ENCODE measurements at places on chromosomes 7 and 10. TPM values are rescaled to one million over a fixed set of nuclear protein-coding genes. Genes with fewer than 3 reads are reported as not detected.

Gene EPHA1
- 15.7 TPM for total RNA-seq

Gene TUBB8
- total RNA-seq: not detected

Gene RHOBTB1
- 0.05 TPM for total RNA-seq

Gene CHAT
- not detected for total RNA-seq

Gene PTPN20
- not detected for total RNA-seq

Gene WDFY4
- 0.37 TPM for total RNA-seq

Gene VIPR2
- not detected for total RNA-seq

Gene IQUB
- not detected for total RNA-seq

Gene CYP3A5
- not detected for total RNA-seq

DNA sequence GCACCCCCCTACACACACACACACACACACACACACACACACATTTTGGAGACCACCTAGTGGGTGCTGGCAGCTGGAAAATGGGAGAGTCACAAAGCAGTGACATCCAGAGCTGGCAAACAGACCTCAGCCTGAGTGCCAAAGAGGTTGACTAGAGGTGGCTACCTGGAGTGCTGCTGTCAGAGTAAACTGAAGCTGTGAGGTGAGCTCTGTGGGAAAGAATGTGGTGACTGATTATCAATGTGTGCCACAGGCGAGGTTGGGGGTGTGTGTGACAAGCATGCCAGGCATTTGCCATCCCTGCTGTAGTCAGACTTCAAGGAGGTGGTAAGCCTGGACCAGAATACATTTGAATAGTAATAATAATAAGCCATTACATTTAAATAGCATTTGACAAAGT is 120.6 kb downstream of the SLIT1 start:
- no peak for DNase-seq

DNA sequence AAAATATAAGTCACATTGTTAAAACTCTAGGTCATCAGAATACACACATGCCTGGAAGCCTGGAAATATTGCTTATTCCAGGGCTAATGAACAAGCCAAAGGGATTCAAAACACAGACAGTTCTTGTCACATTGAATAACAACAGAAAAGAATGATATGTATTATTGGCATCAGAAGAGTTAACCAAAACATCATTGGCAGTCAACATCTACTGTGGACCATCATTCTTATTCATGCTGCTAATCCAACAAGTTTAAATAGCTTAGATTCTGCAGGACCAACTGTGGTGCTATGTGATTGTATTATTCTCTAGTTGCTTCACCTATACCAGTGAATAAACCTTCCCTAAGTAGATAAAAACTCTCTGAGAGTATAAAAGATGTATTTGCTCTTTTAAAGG is 198.3 kb downstream of the NEBL start:
- no peak for DNase-seq

GRCh38 chr10:118978316-118978997 is 51.1 kb upstream of the NANOS1 start:
- no peak for DNase-seq

DNA sequence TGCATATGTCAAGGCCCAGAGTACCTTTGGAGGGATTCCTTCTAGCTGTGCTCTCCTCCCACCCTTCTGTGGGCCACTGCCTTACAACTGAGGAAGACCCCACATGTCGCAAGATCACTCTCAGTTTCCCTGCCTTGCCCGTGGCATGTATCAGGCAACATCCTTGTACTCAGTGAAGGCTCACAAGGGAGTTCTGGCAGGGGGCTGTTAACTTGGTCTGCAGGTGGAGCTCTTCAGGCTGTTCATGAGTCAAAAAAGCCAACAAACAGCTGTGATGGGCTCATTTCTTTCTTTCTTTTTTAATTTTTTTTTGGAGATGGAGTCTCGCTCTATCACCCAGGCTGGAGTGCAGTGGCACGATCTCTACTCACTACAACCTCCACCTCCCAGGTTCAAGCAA is 513.0 kb upstream of the ANKRD30A start:
- DNase-seq: no peak

DNA sequence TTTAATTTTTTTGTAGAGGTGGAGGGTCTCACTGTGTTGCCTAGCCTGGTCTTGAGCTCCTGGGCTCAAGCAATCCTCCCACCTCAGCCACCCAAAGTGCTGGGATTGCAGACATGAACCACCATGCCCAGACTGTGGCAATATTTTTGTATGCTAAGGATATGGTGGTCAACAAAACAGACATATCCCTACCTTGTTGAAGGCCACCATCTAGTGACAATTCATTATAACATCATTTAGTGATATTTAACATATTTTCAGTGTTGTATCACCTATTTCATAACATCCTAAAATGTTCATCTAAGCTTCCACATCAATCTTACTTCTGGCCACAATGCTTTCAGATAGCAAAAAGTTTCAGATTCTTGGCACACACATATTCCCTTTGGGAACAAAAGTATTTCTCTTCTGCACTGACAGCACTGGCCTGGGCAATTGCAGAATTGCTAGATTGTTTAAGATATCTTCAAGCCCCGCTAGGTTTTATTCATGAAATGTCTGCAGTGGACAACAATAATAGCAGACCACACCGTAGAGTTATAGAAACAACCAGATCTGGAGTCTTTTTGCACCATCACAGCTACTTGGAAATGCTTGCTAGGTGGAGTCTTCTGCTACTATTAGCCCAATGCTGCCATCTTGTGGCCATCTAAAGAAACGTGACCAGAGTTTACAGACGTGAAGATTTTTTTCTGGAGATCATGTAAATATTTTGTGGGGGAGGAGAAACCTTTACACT is 58.4 kb downstream of the DNAJC12 start:
- peak; percentile 86 for DNase-seq

DNA sequence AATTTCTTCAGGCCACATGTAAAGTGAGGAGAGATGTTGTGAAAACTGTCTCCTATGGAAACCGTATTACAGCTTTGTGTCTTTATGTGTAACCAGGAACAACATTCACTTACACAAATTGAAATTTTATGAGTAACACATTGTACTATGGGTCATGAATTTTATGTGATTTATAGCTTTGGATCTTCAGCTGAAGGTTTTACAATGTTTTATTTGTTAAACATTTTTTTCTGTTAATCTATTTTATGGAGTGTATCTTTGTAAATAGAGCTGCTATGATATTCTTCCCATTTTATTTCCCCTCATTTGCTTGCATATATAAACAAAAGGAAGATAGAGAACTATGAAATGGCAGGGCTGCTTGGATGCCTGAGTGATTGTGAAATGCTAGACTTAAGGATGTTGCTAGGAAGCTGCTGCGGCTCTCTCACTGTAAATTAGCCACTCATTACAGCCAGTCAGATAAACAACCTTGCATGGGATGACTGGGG is 104.5 kb upstream of the PCLO start:
- no peak for DNase-seq

- peak; percentile 39 for DNase-seq
Observed at GRCh38 chr10:26737730-26738129, 40.2 kb downstream of the PDSS1 start.

DNA sequence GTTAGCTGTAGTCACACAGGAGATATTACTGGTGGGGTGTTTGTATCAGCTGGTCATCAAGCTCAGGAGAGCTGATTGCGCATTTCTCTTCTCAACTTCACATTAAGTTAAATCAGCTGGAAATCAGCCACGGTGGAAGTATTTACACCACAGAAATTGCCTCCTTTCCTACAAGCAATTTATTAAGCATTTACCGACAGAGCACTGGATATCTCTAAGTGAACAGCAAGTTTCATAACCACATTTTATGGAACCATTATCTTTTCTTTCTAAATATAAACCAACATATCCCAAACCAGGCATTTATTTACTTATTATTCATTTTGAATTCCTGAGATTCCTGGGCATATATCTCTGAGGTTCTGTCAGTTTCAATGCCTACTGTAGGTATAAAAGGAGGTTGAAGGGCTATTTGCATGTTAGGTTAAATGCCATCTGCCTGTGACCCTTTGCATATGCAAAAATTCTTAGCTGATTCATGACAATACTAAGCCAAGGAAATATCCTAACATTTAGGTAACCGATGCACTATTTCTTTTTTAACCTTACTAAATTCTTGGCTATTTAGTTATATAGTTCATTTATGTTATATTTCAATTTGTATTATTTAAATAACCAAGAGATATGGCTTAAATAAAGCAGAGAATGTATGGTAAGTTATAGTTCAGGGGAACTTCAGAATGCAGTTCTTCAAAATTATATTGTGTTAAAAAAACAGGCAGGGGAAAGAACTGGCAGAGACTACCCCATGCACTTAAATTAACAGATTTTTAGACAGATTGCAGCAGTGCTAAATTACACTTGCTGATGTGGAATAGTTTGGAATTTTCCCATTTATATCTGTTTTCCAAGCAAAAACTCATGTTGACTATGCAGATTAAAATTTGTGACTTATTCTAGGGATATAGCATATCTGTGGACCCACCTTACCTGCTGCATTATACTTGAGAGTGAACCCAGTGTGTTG is 56.8 kb downstream of the DYNC1I1 start:
- no peak for DNase-seq

DNA sequence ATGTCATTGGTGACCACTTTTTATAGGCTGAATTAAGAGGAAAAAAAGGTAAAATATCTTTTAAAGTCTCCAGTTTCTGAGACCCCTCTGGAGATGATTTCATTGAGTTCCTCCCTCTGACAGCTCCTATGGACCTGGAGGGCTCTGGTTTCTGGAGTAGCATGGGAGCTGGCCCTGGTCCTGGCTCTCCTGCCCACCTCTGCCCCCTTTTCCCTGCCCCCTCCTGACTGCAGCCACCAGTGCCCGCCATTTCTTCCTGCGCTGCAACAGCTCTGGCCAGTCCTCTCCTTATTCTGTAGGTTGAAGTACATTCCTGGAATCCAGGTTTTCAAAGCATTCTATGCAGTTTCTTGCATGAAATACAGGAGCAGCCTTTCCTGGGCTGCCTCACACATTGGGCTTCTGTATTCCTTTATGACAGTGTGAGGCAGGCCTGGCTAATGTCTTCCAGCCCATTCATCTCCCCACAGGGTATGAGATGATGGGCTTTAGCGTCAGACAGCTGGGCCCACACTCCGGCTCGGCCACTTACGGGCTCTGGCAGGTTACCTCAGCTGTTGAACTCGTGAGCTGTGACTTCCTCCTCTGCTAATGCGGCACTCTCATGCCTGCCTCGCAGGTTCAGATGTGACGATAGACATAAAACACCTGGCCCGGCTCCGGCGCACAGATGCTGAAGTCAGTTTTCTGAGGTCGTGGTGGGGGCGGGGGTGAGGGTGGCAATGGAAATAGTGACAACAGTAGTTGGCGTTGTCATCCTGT is 101.7 kb downstream of the MGMT start:
- no peak for DNase-seq

- DNase-seq: no peak
Observed at GRCh38 chr10:20767028-20767427, 130.1 kb downstream of the NEBL start.

DNA sequence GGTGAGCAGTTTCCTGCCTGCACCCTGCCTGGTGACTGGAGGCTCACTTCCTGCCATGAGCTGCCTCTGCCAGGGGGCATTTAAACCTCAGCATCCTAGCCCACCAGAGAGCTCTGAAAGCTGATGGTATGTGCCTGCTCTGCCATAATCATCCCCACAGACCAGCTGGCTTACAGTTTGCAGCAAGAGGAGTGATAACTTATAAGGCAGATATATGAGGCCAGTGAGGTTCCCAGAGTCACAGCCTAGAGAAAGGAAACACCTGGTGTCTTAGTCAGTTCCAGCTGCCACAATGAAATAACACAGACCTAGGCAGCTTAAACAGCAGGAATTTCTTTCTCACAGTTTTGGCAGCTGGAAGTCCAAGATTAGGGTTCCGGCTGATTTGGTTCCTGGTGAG is 232.0 kb downstream of the PAXIP1 start:
- no peak for DNase-seq

GRCh38 chr7:155000795-155001194 is 2.1 kb downstream of the PAXIP1 start:
- peak; percentile 30 for DNase-seq

DNA sequence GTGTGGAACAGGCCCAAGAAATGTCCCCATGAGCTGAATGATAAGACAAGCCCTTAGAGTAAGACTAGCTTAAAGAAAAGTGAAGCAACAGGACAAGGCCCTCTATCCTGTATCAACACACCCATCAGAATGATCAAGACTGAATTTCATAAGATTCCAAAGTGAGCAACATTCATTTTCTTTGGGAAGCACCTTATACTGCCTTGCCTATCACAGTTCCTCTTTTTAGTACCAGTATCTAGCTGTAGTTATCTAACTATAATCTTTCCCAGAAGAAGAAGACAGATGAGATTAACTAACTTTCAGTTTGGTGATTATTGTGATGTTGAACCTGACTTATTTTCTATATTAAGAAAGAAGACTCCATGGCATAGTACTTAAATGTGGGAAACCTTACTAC is 391.2 kb downstream of the PHTF2 start:
- no peak for DNase-seq

DNA sequence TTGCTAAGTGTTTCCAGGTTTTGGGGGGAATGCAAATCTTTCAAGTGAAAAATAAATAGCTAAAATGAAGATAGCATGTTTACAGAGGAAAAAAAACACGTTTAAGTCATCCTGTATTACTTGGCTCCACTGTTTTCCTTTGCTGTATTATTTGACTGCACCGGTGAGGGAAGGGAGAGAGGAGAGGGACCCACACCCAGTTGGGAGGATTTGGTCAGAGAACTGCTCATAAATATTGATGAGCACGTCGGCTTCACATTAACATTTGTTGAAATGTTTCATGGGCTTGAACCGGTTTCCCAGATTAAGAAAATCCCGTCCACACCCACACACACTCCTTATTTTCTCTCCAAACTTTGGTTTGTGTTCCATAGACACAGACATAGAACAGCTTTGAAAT is 493.8 kb upstream of the MGMT start:
- DNase-seq: no peak

DNA sequence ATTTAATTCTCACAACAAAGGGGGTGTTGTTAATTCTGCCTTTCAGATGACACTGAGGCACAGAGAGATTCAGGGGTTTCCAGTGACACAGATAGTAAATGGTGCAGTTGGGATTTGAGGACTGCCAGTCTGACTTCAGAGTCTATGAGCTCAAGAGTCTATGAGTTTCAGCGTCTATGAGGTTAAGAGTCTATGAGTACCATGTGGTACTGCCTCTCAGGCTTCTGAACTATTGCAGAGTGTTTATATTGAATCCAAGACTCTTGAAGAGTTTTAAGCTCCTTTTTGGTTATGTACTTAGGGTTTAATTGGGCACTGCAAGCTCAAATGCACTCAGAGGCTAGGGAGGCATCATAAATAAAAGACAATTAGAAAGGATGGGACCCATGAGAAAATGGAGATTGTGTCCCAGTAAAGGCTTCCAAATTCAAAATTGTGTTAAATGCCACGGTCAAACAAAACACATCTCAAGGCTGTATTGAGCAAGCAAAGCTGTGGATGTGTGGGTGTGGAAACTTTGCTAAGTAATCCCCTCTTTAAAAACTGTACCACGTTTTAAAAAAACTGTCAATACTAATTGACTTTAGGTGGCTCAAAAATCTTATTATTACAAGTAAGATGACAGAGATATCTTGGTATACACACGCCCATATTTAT is 123.9 kb upstream of the FAM171A1 start:
- no peak for DNase-seq

- DNase-seq: no peak
Observed at GRCh38 chr10:93715345-93715744, 13.0 kb upstream of the FRA10AC1 start.

- DNase-seq: no peak
Observed at GRCh38 chr10:86250399-86250798, 116.2 kb downstream of the GRID1 start.

- DNase-seq: no peak
Observed at GRCh38 chr10:22673091-22673392, 41.3 kb downstream of the PIP4K2A start.
